ENCODE measurements at places on chromosomes 2 and 18.

DNA sequence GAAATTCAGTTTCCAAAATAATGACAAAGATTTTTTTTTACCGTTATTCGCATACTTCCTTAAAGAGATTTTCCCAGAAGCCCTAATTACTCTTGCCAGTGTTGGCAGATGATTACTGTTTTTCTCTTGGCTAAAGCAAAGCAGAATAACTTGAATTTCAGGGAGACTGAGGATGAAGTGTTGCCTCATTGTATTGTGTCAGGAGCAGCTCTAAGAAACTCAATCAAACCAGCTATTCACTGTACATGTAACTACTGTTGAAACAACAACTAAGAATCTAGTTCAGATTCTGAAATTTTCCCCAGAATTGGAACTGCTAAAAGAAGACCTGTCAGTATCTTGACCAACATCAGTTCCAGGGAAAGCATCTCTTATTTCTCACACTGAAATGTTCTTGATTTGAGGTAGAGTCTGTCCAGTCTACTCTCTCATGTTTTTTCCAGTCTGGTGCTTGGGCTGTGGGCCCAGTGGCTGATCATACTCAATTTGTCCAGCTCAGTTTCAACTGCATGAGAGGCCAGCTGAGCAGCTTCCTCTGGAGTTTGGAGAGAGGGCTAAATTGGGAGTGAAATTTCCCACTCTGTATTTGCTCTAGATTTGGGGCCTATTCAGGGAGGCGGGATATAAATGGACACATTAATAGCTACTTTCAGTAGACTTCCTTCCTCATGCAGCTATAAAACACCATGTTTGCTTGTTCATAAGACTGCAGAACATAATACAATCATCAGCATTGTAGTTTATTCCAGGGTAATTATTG is 78.5 kb downstream of the PPP1R1C start:
- no peaks in the 10 kb centered on the region for H3K4me1 ChIP-seq
- H3K4me3 ChIP-seq = no peak overlapping the region
- no peak overlapping the region for H3K27ac ChIP-seq
- no peaks in the 10 kb centered on the region for H3K36me3 ChIP-seq
- H3K27me3 ChIP-seq = no peaks in the 10 kb centered on the region

- H3K36me3 ChIP-seq = no peaks in the 10 kb centered on the region
- no peak overlapping the region for H3K4me3 ChIP-seq
- no peaks in the 10 kb centered on the region for H3K27me3 ChIP-seq
- peaks cover 3% of the 10 kb centered on the region for H3K4me1 ChIP-seq
- no peak overlapping the region for H3K27ac ChIP-seq
Observed at GRCh38 chr2:12050396-12050795, 304.0 kb downstream of the LPIN1 start.

DNA sequence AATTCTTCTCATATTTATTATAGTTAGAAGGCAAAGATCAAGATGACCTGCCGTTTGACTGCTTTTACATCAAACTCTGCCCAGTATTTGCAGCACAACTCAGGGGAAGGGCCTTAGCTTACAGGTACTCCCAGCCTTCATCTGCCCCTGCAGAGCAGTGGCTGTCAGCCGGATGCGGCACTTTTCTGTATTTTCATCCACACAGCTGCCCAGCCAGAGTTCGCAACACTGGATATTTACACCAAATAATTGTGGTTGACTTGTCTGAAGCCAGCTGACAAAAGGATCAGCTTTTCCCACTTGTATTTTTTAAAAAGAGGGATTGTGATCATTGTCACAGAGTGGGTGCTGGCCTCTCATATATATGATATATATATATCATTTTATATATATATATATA is 94.7 kb downstream of the FARSB start:
- H3K27ac ChIP-seq = no peak overlapping the region
- no peaks in the 10 kb centered on the region for H3K4me1 ChIP-seq
- no peak overlapping the region for H3K4me3 ChIP-seq

- no peaks in the 10 kb centered on the region for H3K27me3 ChIP-seq
- H3K4me1 ChIP-seq = peaks cover 2% of the 10 kb centered on the region
- no peaks in the 10 kb centered on the region for H3K36me3 ChIP-seq
- DNase-seq = no peak
- no peak overlapping the region for H3K27ac ChIP-seq
Observed at GRCh38 chr18:48997985-48998831, 47.4 kb upstream of the SMAD7 start.

- DNase-seq = no peak
- no peaks in the 10 kb centered on the region for H3K27me3 ChIP-seq
- H3K4me1 ChIP-seq = peaks cover 28% of the 10 kb centered on the region
- H3K4me3 ChIP-seq = no peak overlapping the region
- H3K27ac ChIP-seq = no peak overlapping the region
Observed at GRCh38 chr2:239288237-239288636, 112.6 kb downstream of the HDAC4 start.

DNA sequence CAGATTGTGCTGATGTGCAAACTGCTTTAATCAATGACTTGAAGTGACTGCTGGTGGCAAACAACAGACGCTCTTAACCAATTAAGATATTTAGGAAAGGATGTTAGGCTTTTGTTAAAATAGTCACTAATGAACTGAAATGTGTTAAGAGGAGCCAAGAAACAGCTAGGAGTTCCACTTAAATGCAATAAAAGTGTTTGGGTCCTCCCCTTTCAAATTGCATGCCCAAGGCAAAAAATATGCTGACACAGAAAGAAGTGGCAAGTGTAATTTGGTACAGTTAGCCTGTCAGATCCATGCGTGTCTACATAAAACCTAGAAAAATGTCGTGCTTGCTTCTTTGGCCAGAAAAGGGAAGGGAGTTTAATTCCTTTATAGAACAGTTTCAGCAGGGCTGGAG is 61.9 kb downstream of the XRCC5 start:
- H3K27ac ChIP-seq = no peak overlapping the region
- no peaks in the 10 kb centered on the region for H3K36me3 ChIP-seq
- H3K4me1 ChIP-seq = peaks cover 7% of the 10 kb centered on the region
- peaks cover 2% of the 10 kb centered on the region for H3K27me3 ChIP-seq
- DNase-seq = no peak
- no peak overlapping the region for H3K4me3 ChIP-seq

DNA sequence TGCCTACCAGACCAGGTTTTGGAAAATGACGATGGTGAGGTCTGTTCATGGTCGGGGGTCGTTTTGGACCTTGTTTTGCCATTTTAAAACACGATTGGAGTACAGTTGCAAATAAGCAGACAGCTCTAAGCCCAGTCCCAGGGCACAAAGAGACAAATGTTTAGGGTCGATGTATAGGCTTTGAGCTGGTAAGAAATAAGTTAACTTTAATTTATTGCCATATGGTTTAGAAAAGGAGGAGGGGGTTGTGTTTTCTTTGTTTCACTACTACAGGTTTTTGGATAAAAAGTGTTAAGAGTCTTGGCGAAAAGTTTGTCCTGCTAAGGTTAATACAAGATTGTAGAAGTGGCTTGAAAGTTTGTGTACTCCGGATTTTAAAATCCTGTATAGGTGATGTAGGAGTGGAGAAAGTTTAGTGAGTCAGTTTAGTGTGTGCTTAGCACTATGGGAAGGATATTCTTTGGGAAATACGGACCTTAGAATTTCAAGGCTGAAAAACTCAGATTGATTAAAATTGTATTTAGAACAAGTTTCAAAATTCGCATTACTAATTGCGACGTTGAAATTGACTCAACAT is 1.3 kb downstream of the KCMF1 start:
- no peaks in the 10 kb centered on the region for H3K36me3 ChIP-seq
- H3K27ac ChIP-seq = peak overlapping the region; percentile 94
- H3K27me3 ChIP-seq = no peaks in the 10 kb centered on the region
- H3K4me1 ChIP-seq = peaks cover 4% of the 10 kb centered on the region
- no peak for DNase-seq

- H3K27ac ChIP-seq = no peak overlapping the region
- DNase-seq = no peak
- no peaks in the 10 kb centered on the region for H3K36me3 ChIP-seq
- H3K4me1 ChIP-seq = no peaks in the 10 kb centered on the region
Observed at GRCh38 chr2:53633441-53633840, 134.2 kb upstream of the CHAC2 start.

- H3K27me3 ChIP-seq = no peaks in the 10 kb centered on the region
- peak overlapping the region; percentile 70 for H3K4me3 ChIP-seq
- H3K4me1 ChIP-seq = peaks cover 17% of the 10 kb centered on the region
- no peak for DNase-seq
- peak overlapping the region; percentile 68 for H3K27ac ChIP-seq
Observed at GRCh38 chr2:96816836-96817702, 1.0 kb downstream of the CNNM3 start.

- no peak for DNase-seq
- H3K27ac ChIP-seq = no peak overlapping the region
- H3K4me1 ChIP-seq = no peaks in the 10 kb centered on the region
- no peaks in the 10 kb centered on the region for H3K36me3 ChIP-seq
Observed at GRCh38 chr2:218342837-218343236, 13.8 kb upstream of the CATIP start.

DNA sequence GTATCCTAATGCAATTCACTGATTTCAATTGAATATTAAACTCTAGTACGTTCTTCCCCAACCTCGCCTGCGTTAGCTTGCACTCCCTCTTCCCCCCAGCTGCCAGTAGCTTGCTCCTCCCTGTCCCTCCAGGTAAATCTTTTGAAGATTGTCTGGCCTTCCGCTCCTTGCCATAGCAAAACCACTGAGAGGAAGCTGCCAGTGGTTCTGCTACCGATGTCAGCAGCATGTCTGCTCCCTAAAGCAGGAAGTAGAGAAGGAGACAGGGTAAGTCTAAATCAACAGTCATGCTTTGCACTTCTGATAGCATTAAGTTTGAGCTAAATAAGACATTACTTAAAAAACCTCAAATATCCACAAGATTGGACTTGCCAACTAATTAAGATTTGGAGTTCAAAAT is 89.1 kb downstream of the SCN2A start:
- H3K4me3 ChIP-seq = no peak overlapping the region
- no peaks in the 10 kb centered on the region for H3K27me3 ChIP-seq
- no peak for DNase-seq
- no peak overlapping the region for H3K27ac ChIP-seq
- H3K4me1 ChIP-seq = no peaks in the 10 kb centered on the region
